Brain (organoid and tissue), 16 donors: ENCODE measurements at places on chromosomes 3 and 15. TPM values are rescaled to one million over a fixed set of nuclear protein-coding genes. Genes with fewer than 3 reads are reported as not detected.

Gene TRIM42
- polyA plus RNA-seq, result not detected

Gene MASP1
- polyA plus RNA-seq, result 4.0 TPM

Gene SLC7A14
- 5.9 TPM for polyA plus RNA-seq

Gene HHATL
- polyA plus RNA-seq, result 85.1 TPM

Gene FES
- polyA plus RNA-seq, result 4.1 TPM

Gene MEIS2
- polyA plus RNA-seq, result 7.0 TPM

Gene IL5RA
- polyA plus RNA-seq, result 8.1 TPM

Gene ITIH3
- polyA plus RNA-seq, result 0.54 TPM

Gene MCTP2
- polyA plus RNA-seq, result 1.5 TPM

Gene EXD1
- polyA plus RNA-seq, result 0.10 TPM

Gene FOXL2
- polyA plus RNA-seq, result not detected

Gene GOLGA6A
- polyA plus RNA-seq, result not detected

Gene ALDH1L1
- polyA plus RNA-seq, result 25.0 TPM
